ENCODE measurements at places on chromosomes 1 and 21. TPM values are rescaled to one million over a fixed set of nuclear protein-coding genes. Genes with fewer than 3 reads are reported as not detected.

- no peak for DNase-seq
Observed at GRCh38 chr1:231020139-231020601, 19.9 kb downstream of the FAM89A start.

DNA sequence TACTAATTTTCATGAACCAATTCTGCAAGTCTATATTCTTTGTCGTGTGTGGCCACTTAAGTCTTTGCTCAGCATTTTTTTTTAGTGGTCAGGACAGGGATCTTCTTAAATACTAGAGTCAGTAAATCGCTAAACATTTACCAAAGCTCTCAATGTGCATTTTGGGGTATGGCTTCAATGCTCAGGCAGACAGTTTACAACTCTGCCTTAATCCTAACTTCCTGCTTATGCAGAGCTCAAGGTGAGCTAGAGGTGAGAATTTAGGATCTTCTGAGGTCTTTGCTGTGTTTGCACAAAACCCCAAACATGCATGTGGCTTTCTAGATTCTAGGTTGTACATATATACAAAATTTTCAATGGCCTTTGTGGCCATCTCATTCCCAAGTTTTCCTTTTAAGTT lies 153.0 kb downstream of the DNM3 start:
- DNase-seq, result no peak

DNA sequence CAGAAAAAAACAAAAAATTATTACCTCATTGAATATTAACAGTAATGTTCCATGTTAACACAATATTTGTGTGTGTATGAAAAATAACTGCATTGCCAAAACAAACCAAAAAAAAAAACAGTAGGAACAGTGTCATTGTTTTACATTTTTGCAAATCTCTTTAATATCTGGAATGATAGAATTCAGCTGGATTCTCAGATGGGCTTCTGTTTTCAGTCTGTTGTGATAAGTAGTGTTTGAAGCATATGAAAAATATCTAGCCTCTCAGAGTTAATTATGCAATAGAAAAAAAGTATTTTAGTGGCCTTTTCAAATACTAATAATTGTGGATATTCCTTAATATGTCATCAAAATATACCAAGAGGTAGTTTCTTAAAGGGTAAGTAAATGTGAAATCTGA lies 52.9 kb upstream of the RWDD3 start:
- DNase-seq, result no peak

DNA sequence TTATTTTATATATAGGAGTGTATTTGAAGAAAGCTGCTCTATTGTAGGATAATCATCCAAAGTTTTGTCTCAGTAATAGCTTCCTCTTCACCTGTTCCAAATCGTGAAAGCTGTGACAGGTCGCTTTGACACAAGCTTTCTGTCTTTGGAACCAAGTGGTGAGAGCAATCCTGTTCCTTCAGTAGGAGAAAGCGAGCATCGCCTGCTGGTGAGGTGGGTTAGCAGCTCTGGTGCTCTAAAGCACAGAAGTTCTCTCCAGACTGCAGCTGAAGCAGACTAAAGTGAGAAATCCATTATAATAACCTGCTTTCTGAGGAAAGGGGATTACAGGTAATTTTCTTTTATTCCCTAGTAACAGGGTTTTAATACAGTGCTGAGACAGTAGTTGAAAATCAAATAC lies 803.8 kb downstream of the ADGRL2 start:
- DNase-seq, result peak; percentile 11

GRCh38 chr1:12601700-12602658 lies 16.0 kb downstream of the DHRS3 start:
- peak; percentile 69 for DNase-seq

- DNase-seq, result no peak
Observed at GRCh38 chr1:31605908-31606427, 11.5 kb upstream of the HCRTR1 start.

DNA sequence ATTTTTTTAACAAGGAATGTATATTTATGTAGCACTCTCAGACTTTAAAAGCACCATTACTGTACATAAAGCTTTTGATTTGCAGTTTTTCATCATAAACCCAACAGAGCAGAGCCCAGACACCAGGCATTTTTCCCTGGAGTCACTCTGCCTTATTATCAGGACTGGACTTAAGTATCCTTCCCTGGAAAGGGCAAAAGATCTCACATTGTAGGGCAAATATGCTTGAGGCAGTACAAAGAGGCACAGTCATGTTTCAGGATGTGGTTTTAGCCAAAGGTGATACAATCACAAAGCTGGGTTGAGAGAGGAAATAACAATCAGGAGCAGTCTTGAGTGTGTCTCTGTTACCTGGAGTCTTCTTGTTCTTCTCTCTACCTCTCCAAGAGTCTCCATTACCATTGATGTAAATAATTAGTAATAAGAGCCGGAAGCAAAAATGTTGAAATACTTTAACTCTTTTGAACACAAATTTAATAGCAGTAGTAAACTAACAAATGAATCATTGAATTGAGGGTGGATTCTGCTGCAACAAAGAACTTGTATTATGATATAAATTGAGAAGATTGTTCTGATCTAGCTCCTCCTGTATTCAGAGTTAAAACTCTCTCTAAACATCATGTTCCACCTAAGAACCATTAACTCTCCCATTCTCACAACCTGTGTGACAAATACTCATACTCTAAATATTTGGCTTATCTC lies 160.5 kb downstream of the LTN1 start:
- DNase-seq, result no peak

The PTPN7 gene
- total RNA-seq, result 0.55 TPM

The PPOX gene
- 57.3 TPM for total RNA-seq

The DMBX1 gene
- total RNA-seq, result 4.2 TPM

The ZNF593OS gene
- total RNA-seq, result not detected

The LRRC3 gene
- total RNA-seq, result 3.8 TPM
